ENCODE measurements at places on chromosomes 16 and 17.

- DNase-seq = no peak
These were observed 23.5 kb downstream of the NUBP1 start for GRCh38 chr16:10767127-10767526.

DNA sequence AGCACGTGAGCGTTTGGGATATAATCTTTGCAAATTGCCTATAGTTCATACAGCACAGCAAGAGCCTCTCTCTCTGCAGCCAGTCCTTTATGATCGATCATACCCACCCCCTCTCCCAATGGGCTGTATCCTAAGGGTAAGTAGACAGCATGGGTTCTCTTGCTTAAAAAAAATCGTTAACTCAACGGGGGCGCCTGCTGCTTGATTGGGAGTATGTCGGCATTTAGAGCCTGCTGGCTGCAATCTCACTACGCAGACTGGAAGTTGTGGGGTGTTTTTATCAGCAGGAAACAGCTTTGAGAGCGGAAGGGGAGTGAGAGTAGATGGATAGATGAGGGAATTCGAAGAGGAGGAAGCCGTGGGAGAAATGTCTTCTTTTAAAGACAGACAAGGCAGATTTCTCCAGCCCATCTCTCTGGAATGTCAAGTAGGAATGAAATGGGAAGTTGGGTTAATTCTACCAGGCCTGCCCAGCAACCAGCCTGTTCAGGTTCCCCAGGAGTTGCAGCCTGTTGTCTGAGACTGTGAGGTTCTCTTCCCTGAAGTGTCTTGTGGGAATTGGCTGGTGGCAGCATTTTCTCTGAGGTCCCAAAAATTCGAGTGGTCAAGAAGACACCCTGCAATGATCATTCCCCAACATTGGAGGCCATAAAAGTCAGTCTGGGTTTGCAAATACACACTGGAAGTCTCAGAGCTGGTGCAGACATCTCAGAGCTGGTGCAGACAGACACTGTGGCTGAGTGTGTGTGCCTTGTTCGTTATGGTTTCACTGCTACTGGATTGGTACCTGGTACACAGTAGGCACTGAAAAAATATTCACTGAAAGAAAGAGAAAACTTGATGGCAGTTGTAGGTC is 65.6 kb downstream of the PRKCB start:
- DNase-seq = no peak

DNA sequence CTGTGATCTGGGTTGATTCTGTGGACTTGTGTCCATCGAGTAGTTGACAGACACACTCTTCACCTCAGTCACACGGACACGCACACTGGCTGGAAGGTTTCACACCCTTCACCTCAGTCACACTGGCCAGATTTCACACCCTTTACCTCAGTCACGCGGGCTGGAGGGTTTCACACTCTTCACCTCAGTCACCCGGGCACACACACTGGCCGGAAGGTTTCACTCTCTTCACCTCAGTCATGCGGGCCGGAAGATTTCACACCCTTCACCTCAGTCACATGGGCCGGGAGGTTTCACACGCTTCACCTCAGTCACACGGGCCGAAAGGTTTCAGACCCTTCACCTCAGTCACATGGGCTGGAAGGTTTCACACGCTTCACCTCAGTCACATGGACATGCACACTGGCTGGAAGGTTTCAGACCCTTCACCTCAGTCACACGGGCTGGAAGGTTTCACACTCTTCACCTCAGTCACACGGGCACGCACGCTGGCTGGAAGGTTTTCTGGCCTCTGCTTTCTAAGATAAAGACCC is 96.2 kb downstream of the PGS1 start:
- DNase-seq = peak; percentile 10

DNA sequence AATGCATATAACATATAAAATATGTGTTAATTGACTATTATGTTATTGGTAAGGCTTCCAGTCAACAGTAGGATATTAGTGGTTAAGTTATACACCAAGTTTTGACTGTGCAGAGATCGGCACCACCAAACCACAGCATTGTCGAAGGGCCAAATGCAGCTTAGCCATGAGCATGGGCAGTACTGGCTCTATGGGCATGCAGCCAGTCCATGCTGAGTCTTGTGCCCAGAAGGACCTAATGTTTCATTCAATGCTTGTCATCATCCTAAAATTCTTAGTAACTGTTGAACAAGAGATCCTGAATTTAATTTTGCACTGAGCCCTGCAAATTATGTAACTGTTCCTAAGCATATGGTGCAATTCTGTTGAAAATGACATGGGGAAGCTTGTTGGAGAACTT is 233.4 kb upstream of the HS3ST3A1 start:
- no peak for DNase-seq

DNA sequence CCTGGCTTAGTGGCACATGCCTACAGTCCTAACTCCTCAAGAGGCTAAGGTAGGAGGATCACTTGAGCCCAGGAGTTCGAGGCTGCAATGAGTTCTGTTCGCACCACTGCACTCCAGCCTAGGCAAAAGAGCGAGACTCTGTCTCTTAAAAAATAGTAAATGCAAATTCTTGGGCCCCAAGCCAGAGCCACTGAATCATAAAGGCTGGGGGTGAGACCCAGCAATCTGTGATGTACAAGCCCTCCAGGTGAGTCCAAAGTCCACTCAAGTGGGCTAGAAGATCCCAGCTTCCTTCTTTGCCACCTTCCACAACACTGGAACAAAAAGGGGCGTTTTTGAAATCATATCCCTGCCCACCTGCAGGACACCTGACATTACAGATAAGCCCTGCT is 16.9 kb downstream of the TRIM25 start:
- no peak for DNase-seq

GRCh38 chr17:70205401-70205800 is 36.1 kb downstream of the KCNJ2 start:
- no peak for DNase-seq

- no peak for DNase-seq
These were observed 126.3 kb upstream of the HSBP1 start for GRCh38 chr16:83681381-83681956.

DNA sequence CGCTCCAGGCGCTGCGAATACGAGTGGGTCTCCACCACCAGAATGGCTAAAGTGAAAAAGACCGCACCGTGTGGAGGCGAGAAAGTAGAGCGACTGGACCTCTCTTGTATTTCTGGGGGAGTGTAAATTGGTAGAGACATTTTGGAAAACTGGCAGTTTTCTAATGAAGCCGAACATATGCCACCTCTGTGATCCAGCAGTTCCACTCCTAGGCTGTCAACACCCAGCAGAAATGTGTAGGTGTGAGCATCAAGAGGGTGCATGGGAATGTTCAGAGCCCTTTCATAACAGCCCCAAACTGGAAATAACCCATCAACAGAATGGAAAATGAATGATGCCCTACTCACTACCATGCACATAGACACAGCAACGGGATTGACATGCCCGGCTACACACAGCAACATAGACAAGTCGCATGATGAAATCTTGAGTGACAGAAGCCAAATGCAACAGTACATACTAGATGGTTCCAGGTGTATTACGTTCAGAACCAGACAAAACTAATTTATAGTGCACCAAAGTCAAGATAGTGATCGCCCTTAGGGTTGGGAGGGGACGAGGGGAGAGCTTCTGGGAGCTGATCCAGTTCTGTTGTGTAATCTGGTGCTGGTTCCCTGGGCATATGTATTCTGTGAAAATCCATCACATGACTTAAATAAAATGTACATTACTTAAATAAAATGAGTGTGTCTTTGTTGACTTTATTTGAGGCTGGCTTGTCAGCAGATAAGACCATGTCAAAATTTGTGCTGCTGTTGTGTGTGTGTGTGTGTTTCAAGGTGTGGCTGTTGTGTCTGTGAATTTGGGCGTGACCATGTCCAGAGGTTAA is 877 bp upstream of the BCL7C start:
- no peak for DNase-seq

- no peak for DNase-seq
These were observed 4.9 kb downstream of the RARA start for GRCh38 chr17:40313668-40314583.

GRCh38 chr16:55379876-55380390 is 55.9 kb downstream of the IRX6 start:
- no peak for DNase-seq

DNA sequence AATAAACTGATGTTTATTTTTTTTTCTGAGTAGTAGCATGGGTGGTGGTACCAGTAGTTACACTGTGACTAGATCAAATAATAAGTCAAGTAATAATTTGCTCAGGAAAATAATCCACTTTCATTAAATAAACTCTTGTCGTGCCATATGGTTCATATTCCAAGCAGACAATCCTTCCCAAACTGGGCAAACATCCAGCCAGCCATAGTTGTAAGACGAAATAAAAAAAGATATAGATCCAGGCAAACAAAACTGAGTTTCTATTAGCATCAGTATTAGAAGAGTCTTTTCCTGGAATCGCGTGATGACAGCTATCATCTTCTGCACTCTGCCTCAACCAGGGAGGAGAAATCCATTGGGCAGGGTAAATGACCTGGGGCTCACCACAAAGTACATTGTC is 508.4 kb upstream of the GOT2 start:
- no peak for DNase-seq

DNA sequence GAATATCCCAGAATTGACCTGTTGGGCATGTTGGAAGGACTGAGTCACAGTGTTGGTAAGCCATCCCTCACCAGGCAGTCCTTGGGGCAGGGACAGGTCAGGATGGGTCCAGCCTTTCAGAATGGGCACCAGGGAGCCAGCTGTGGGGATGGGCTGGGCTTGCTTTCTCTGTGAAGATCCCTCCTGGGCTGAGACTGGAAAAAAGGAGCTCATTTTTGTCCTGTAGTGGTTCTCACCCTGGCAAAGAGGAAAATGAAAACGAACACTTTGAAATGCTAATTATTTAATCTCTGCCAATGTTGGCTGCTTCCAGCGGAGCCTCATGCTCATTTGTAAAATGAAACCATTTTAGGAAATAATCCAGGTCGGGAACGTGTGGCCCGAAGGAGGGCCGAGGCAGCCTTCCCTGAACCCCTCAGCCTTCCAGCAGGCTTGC is 237.5 kb upstream of the SALL1 start:
- no peak for DNase-seq

- DNase-seq = no peak
These were observed 18.8 kb upstream of the IRF8 start for GRCh38 chr16:85879975-85880831.

DNA sequence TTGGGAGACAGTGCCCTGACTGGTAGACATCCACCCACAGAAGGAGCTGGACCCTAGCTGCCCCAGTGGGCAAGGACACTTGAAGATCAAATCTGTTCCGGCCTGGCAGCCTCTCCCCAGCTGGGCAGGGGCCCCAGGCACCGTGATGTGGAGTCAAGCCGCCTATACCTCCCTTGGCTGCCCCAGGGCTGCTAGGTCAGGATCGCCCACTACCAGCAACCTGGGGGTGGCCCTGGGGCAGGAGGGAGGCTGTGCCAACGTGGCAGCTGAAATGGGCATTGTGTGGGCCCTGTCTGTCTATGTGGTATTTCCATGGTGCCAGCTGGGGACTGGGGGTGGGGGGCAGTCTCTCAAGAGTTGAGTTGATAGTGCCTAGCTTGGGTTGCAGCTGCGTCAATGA is 941 bp downstream of the PDK2 start:
- no peak for DNase-seq

DNA sequence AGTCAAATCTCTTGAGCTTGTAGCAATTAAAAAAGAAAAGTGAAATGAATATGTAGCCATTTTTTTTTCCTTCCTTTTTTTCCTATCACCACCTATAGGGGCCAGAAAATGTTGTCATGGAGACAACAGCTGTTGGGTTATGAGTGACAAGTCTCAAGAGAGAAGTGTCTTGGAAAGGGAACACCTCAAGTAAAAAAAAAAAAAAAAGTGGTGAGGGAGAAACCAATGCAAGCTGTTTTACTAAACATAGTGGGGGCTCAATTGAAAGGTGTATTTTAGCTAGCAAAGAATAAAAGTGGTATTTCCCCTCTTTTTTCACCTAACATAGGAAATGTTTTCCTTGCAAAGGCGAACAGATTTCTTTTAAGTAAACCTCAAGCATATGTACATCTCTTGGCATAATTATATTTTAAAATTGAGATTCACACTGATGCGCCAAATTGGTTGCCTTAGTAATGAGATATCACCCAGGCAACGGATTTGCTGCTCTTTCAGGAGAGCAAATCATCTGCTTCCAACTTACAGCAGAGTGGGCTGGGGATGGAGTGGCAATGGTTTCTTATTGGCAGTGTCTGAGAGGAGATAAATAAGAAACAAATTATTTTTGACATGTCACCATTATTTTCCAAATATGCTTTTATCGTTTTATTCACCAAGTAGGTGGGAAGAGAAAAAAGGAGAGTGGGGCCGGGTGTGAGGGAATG is 183.6 kb downstream of the MYO1D start:
- no peak for DNase-seq
